Kidney epithelial cell (primary cell): ENCODE measurements at places on chromosomes 3 and 15. TPM values are rescaled to one million over a fixed set of nuclear protein-coding genes. Genes with fewer than 3 reads are reported as not detected.

GRCh38 chr15:90593499-90594158, 63.9 kb downstream of the CRTC3 start:
- no peak for DNase-seq

DNA sequence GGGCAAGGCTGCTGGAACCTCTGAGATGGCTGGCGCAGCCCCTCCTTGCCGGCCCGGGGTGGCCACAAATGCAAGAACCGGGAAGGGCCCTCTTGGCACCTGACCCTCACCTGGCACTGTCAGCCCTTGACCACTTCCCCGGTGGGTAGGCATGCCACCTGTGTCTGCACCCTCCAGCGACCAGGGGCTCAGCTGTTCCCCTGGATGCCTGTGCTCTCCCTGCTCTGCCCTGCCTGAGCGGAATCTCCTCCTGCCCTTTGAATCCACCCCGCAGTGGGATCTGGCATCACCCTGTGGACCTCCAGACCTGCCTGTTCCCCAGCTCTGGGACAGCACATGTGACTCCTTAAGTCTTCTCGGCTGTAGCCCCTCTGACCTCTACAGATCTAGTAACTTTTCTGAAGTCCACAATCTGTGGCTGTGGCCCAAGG, 26.1 kb upstream of the FGD5 start:
- DNase-seq, result no peak

DNA sequence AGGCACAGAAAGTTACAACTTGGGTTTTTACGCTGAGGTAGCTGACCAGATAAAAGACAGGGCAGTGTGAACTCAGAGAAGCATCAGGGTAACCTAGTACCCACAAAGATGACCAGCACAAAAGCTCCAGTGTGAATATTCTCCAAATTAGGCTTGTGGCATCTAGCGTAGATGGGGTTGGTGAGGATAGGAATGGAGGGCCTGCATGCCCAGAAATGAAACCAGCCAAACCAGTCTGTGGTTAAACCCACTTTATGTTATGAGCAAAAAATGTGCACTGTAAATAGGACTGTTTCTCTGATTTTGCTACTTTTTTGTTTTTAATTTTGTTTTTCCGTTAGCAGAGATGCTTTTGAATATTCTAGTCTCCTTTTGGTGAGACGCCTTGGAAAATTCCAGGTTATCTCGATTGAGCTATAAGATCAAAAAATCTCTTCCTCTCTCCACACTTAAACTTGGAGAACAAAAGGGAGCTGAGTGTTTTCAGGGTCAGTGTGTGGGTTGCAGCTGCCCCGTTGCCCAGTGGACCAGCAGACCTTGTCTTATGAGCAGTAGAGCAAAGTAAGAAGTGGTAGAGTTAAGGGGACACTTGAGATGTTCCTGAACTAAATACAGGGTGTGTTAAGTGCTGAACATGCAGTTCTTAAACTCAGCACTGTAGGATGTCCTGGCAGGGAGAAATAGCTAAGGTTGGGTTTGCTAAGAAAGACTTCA, 132.9 kb downstream of the C3orf38 start:
- DNase-seq, result no peak

GRCh38 chr15:92900731-92901071, 577 bp downstream of the CHD2 start:
- DNase-seq, result no peak

The SAMMSON gene
- not detected in 2 replicates for total RNA-seq

The TBC1D21 gene
- total RNA-seq, result not detected in 2 replicates

- no peak for DNase-seq
These were observed 529.4 kb upstream of the AGTR1 start for GRCh38 chr3:148168347-148168746.

The UBAP1L gene
- total RNA-seq, result 0.68 and 1.2 TPM in 2 replicates

The TEX264 gene
- total RNA-seq, result 75.7 and 78.1 TPM in 2 replicates

The ARHGEF3 gene
- 12.4 and 14.3 TPM in 2 replicates for total RNA-seq

GRCh38 chr3:170553788-170554757, 31.8 kb downstream of the SLC7A14 start:
- DNase-seq, result no peak

- no peak for DNase-seq
These were observed 200.3 kb upstream of the ICE2 start for GRCh38 chr15:60679256-60679655.

The TNNC1 gene
- 1.4 and 5.7 TPM in 2 replicates for total RNA-seq
